Stimulated activated CD8-positive, alpha-beta memory T cell treated with anti-CD3 and anti-CD28 coated beads, Interleukin-4, amount 100 ng/mL, for 4 hours (primary cell): ENCODE measurements at places on chromosomes 1 and 21.

- no peak for DNase-seq
Observed at GRCh38 chr1:30817077-30817438, 59.5 kb upstream of the LAPTM5 start.

DNA sequence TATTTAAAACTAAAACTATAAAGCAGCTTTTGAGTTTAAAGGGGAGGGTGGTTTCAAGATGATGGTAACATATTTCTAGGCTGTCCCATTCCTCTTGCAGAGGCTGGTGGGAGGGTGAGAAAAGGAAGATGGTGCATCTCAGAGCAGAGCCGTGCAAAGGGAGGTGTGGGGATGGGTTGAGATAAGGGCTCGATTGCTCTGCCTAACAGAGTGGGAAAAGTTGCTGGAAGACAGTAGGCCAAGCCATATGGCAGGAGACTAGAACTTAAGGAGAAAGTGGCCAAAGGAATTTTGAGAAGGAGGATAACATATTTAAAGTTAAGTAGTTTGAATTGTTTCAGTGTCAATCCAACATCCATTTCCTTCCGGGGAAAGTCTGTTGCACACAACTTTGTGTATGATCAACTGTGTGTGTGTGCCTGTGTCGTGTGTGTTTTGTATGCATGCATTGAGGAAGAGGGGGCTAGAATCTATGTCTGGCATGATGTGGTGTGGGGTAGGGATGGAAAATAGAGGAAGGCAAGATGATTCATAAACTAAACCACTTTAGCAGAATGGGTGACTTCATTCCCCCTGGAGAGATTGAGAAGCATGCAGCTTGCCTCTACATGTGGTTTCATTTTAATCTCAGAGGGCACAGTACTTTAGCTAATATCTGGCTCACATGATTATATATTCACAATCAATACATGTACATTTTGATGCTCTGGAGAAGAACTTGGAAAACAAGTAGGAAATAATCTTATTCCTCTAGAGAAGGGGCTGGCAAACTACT, 145.0 kb upstream of the DNAH14 start:
- DNase-seq = no peak

GRCh38 chr21:36321325-36322082, 1.5 kb downstream of the MORC3 start:
- no peak for DNase-seq

GRCh38 chr1:10539411-10540043, 64.8 kb downstream of the PEX14 start:
- DNase-seq = no peak

- DNase-seq = no peak
Observed at GRCh38 chr1:116681343-116681899, 13.9 kb upstream of the IGSF3 start.

DNA sequence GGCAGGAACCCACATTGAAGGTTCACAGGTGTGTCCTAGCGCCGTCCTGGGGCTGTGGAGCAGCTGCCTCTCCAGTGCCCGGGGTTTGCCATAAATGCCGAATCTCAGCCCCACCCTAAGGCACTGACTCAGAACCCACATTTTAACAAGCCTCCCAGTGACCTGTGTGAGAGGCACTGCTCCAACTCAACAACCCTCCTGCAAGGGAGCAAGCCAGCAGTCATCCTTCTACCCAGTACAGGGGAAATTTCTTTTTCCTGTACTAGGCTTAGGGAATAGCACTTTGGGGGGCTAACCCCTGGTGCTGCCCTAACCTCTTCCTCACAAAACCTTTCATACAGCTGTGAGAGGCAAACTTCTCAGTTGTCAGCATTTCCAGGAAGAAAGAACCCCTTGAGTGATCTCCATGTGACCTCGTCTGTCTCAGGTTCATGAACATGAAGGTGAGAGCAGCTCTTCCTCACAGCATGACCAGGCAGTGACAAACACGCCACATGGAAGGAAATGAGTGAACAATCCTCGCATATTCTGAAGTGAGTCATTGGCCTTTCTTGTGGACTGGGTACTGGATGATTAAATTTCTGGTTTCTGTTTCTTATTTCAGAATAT, 11.4 kb upstream of the BCAR3 start:
- DNase-seq = no peak

DNA sequence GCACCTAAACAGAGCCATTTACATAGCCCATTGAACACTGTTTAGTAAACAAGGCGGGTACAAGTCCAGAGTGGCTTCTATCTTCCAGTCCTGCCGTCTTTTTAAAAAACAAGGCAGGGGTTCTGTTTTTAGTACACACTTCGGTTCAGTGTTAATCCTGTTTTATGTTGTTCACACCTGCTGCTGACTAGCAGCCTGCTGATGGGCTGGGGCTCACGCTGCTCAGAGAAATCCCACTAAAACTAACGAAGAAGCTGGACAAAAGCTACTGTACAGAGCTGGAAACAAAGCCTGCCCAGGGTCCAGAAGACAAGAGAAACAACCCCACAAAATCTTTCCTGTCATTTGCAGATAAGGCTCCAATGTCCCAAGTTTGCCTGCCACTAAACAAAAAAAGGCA, 13.2 kb downstream of the ESRRG start:
- DNase-seq = no peak

- DNase-seq = no peak
Observed at GRCh38 chr1:119653839-119654170, 5.7 kb upstream of the ZNF697 start.

- no peak for DNase-seq
Observed at GRCh38 chr1:77350012-77350770, 68.4 kb downstream of the AK5 start.

DNA sequence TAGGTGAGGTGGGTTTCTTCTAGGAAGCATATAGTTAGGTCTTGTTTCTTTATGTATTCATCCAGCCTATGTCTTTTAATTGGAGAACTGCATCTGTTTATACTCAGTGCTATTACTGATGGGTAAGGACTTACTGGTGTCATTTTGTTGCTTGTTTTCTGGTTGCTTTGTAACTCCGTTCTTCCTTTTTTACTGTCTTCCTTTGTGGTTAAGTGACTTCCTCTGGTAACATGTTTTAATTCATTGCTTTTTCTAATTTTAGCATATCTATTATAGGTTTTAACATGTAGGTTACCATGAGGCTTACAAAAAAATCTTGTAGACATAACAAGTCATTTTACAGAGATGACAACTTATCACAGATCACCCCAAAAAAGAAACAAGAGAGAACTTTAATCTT, 160.8 kb downstream of the VAV3 start:
- DNase-seq = no peak

DNA sequence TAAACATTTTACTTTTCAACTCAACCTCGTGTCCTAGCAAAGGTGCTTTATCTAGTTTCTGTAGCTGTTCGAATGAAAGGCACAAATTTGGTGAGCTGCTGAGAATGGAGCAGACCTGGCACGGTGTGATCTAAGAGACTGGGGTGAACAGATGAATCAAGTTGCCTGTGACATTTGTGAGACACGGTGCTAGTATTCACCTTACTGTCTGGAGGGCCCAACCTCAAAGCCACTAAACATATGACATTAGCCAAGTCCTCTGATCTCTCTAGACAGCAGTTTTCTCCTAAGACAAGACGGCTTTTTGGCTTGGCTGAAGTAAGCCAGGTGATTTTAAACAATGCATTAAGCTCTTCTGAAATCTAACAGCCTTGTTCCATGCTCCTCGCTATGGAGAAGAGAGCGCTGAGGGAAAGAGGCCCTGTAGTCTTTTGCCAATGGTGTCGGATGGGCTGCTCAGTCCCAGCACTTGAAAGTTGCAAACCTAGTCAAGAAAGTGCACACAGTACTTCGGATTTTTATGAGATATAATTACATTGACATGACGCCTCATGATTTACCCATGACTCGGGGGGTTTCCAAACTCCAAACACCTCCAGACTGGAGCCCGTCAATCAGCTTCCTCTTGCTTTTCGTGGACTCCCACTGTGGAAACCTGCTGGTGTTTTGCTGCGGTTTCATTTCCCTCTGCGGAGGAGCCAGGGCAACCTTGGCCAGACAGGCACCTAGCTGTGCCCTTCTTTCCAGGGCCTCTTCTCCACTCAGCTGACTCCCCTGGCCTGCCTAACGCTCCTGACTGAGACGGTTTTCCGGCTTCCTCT, 794 bp upstream of the TOR3A start:
- DNase-seq = no peak

GRCh38 chr1:23664837-23665795, 26.5 kb upstream of the RPL11 start:
- DNase-seq = no peak

DNA sequence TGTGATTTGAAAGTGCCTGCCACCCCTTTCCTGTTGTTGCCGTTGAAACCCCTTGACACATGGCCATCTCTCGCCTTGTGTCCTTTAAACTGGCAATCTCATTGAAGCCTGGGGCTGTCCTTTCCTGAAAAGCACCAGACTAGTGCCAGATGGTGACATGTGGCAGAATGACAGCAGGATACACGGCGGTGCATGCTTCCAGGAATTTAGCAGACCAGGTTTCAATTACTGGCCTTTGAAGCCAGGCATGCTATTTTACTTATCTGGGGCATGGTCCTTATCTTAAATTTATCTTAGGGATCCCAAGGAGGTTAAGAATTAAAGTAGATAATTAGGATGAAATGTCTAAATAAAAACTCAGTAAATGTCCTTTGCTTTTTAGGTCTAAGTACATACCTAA, 15.2 kb downstream of the PLPPR4 start:
- no peak for DNase-seq

DNA sequence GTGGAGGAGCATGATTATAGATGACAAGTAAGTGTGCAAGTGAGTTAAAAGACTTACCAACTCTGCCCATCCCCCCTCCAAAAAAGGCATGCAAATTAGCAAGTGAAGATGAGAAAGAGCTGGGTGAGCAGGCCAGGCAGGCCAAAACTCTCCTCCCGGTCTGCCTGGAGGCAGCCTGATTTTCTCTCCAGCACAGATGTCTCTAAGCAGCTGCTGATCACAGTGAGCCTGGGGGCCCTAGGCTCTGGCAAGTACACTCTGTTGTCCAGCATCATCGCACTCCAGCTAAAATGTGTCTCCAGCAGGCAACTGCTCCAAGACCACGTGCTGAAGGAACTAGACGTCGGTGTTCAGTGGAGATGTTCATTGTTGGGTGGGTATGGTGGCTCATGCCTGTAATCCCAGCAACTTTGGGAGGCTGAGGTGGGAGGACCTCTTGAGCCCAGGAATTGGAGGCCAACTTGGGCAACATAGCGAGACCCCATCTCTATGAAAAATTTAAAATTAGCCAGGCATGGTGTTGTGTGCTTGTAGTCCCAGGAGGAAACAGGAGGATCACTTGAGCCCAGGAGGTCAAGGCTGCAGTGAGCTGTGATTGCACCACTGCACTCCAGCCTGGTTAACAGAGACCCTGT, 56.7 kb upstream of the PUM1 start:
- no peak for DNase-seq

- no peak for DNase-seq
Observed at GRCh38 chr21:43956019-43956669, 56.0 kb upstream of the TRAPPC10 start.

DNA sequence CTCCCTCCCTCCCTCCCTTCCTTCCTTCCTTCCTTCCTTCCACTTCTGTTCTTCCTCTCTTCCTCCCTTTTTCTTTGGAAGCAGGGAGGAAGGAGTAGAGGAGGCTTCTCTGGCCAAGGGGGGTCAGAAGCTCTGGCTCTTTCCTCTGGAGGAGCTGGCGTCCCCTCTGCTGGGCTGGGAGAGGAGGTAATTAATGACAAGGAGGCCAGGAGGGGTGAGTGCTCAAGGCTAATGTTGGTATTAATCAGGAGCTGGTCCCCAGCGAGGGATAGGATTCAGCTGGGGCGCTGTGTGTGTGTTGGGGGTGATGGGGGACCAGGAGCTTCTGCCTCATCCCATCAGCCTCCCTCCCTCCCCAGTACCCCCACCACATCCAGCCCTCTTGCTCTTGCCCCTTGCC, 6.2 kb upstream of the PEAR1 start:
- no peak for DNase-seq

DNA sequence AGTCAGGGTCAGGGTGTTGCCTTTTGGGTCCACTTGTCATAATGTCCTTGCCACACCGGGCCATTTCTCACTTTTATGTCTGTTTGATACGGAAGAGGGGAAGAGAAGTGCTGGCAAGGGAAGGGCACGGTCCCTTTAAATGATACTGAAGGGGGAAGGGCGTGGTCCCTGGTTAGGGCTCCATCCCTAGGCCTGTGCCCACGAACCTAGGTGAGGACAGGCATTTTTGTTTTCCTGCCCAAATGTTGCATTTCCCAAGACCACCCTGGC, 25.2 kb downstream of the B3GALT5 start:
- DNase-seq = no peak

DNA sequence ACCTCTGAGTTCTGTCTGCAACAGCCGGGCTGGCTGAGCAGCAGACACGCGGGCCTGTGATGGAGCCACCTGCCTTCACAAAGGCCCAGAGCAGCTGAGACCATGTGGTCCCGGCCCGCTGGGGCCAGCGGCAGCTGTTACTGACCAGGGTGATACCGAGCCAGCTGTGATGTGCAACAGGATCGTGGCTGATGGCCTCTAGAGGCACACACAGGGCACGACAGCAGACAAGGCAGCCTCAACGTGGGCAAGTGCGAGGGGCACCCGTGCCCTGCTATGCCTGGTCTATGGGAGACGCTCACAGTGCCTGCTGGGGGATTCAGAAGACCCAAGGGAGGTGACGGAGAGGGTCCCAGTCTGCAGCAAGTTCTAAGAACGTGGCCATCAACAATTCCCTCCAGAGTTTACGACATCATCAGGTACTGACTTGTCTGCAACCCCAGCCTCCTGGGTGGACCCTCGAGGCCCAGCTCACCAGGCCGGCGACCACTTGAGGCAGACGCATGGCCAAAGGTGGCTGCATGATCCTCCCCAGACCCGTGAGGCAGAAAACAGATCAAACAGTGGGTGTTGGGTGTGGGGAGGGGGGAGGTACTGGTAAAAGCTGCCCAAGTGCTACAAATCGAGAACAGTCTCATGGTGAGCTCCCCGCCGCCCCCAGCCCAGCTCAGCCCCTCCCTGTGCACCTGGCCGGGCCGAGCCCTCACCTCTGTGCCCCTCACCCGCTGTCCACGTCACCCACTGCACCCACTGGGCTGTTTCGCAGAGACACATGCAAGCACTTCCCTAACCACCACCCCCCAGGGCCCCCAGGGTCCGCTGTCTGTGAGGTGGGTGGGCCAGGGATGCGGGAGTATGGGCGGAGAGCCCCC, 6.0 kb downstream of the POFUT2 start:
- no peak for DNase-seq

GRCh38 chr1:6365047-6365446, 28.5 kb downstream of the ACOT7 start:
- DNase-seq = no peak

DNA sequence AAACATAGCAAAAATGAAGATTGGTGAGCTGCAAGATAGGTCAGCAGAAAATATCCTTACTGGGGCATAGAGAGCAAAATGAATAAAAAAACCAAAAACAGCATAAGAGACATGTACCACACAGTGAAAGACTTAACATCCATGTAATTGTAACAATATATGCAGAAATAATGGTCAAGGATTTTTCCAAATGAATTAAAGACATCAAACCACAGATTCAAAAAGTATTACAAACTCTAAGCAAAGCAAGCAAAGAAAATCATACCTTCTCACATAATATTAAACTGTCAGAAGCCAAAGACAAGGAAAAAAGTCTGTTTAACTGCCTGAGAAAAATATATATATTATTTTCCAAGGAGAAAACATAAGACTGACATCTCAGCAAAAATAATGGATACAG, 111.3 kb downstream of the MIS18A start:
- DNase-seq = no peak
